ENCODE measurements at places on chromosomes 7 and 10. TPM values are rescaled to one million over a fixed set of nuclear protein-coding genes. Genes with fewer than 3 reads are reported as not detected.

DNA sequence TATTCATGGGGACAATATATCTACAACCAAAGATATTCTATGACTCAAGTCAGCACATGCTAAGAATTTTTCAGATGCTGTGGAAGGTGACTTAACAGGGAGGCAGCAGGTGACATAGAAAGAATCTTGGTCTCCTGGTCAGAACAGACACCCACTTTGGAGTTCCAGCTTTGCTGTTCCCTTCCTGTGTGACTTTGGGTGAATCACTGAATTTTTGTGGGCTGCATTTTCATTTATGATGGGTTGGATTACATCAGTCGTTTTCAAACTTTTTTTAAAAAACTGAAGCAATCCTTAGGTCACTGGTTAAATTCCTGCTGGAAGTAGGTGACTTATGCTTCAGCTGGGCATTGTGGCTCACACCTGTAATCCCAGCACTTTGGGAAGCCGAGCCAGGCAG is 24.9 kb downstream of the RGR start:
- no peak overlapping the region for H3K4me3 ChIP-seq
- no peak overlapping the region for H3K27ac ChIP-seq
- no peaks in the 10 kb centered on the region for H3K27me3 ChIP-seq
- H3K4me1 ChIP-seq = peaks cover 14% of the 10 kb centered on the region

GRCh38 chr10:71708301-71708703 is 11.3 kb downstream of the C10orf105 start:
- no peak overlapping the region for H3K4me3 ChIP-seq
- DNase-seq = peak; percentile 93
- H3K36me3 ChIP-seq = no peaks in the 10 kb centered on the region
- H3K27ac ChIP-seq = no peak overlapping the region

DNA sequence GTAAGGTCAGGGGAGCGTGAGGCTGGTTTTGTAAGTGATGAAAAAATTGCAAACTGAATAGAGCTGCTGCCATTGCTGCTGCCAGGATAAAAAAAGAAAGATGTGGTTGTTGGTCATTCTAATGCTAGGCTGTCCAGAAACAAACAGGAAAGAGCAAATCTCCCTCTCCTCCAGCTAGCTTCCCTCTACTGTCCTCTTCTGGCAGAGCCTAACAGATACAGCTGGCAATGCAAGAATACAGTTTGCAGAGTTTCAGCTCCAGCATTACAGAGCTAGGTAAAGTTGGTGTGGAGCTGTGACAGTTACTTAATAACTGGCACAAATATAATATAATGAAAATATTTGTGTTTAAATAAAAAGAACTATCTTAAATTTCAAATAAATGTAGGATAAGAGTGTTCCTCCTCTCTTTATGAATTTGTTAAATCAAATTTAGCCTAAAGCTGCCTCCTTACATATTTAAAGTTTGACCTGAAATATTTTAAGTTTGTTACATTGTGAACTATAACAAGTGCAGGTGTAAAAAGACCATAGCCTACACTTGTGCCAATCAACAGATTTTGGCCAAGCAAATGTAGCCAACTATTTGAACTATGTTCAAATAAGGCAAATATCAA is 407.7 kb downstream of the SH2D4B start:
- H3K4me1 ChIP-seq = peaks cover 11% of the 10 kb centered on the region
- DNase-seq = peak; percentile 27
- H3K4me3 ChIP-seq = no peak overlapping the region
- no peak overlapping the region for H3K27ac ChIP-seq
- no peaks in the 10 kb centered on the region for H3K27me3 ChIP-seq
- H3K36me3 ChIP-seq = no peaks in the 10 kb centered on the region

DNA sequence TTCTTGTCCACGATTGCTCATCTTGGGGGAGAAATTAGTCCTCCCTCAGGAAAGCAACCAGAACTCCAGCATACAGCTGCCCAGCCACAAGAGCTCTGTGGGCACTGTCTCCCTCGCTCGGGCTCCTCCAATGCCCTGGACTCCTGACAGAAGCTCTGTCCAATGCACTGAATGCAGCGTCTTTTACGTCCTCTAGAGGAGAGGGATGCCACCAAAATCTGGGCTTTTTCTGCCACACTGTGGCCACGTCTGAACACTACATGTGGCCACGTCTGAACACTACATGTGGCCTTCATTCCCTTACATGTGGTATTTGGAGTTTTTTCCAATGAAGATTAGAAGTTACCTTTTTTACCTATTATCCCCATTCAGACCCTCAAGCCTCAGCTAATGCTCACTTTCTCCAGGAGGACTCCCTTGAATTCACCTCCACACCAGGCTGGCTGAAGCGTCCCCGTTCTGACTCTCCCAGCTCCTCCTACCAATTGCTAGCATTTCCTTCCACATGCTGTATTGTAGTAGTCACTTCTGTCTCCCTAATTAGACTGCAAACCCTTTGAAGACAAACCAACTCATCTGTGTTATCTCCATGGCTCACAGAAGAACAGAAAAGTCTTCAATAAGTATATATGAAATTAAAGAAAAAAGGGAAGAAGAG is 134.3 kb upstream of the PDE1C start:
- H3K4me3 ChIP-seq = no peak overlapping the region
- no peak overlapping the region for H3K27ac ChIP-seq
- peak; percentile 69 for DNase-seq
- no peaks in the 10 kb centered on the region for H3K36me3 ChIP-seq
- H3K27me3 ChIP-seq = peaks cover 2% of the 10 kb centered on the region

CEP41 gene
- total RNA-seq = 14.3 TPM

PRF1 gene
- total RNA-seq = not detected

SPDYE5 gene
- not detected for total RNA-seq

TMEM213 gene
- not detected for total RNA-seq

SP4 gene
- 9.3 TPM for total RNA-seq

Data from endothelial cell (in vitro differentiated cells).